ENCODE measurements at places on chromosomes 11 and 22.

DNA sequence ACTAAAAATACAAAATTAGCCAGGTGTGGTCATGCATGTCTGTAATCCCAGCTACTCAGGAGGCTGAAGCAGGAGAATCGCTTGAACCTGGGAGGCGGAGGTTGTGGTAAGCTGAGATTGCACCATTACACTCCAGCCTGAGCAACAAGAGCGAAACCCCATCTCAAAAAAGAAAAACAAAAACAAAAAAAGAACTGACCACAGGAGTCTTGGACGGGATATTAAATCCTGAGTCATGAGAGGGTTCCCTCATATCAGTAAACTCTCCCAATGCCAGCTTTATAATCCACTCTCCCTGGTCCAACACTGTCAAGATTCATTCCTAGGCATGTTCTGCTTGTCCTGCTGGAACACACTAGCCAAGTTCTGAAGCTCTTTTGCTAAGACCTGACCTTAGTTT lies 61.5 kb upstream of the EP300 start:
- DNase-seq = peak; percentile 88

- no peak for DNase-seq
Measured at GRCh38 chr11:88697139-88697538, 359.6 kb upstream of the CTSC start.

- DNase-seq = no peak
Measured at GRCh38 chr11:76365038-76365679, 15.8 kb downstream of the THAP12 start.

GRCh38 chr11:123193742-123194141 lies 1.3 kb downstream of the CLMP start:
- no peak for DNase-seq

DNA sequence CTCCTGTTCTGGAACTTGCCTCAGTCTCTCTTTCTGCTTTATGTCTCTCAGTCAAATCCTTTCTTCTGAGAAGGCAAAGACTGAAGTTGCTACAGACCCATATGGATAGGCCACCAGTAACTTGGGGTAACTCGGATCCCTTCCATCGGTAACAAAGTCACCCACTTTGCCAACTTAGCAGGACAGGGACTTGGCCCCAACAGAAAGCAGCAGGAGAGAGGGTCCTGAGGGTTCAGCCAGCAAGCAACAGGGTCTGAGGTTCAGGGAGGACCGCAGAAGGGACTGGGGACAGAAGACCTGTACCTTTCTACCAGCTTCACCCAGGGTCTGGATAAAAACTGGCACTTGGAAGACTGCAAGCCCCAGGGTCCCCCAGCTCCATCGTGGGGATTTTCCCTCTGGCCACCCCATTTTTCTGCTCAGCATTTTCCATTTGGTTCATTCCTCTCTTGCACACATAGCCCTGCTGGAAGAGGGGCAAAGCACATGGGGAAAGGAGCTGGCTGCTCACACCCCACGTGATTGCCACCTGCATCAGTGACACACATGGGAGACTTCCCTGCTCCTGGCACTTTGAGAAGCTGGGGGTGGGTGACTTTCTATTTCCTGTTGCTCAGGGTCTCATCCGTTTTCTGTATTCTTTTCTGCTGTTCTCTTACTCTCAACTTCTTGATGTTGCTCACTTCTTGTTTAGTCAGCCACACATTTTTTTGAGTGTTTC lies 34.6 kb upstream of the GNAZ start:
- DNase-seq = no peak

GRCh38 chr11:47152126-47152952 lies 24.3 kb downstream of the ARFGAP2 start:
- DNase-seq = no peak

- peak; percentile 97 for DNase-seq
Measured at GRCh38 chr11:105046898-105047579, 1.9 kb upstream of the CARD16 start.

DNA sequence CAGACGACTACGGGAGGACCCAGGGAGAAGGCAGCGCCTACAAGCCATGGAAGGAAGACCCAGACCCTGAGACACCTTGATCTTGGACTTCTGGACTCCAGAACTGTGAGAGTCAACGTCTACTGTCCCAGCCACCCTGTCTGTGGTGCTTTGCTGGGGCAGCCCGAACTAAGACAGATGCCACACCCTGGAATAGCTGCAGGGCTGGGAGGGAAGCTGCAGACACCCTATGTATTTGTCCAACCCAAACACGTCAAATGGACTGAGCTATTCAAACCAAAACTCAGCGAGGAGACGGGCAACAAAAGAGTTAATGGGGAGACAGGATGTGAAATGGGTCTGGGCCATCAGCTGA lies 169.3 kb downstream of the CTTN start:
- no peak for DNase-seq

DNA sequence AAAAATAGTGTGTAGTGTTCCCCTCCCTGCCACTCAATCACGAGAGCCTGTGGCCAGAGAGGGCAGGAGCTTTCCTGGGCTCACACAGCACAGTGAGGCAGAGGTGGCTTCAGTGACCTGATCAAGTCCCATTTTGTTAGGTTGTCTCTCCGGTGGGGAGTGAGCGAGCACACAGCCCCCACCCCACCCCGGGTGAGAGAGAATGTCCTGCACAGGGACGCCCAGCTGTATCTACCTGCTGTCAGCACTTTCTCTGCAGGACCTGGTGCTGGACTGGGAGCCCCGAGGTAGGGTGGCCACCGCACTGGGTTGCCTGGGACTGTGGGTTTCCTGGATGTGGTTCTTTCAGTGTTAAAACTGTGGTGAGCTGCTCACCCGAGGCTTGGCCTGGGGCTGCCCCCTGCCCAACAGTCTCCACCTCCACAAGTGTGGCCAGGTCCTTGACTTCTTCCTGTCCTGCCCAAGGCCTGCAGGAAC lies 6.1 kb downstream of the CAPN5 start:
- DNase-seq = no peak

- DNase-seq = peak; percentile 6
Measured at GRCh38 chr11:110430267-110431050, 711 bp downstream of the FDX1 start.

- no peak for DNase-seq
Measured at GRCh38 chr11:75298191-75298975, 53.1 kb downstream of the ARRB1 start.

DNA sequence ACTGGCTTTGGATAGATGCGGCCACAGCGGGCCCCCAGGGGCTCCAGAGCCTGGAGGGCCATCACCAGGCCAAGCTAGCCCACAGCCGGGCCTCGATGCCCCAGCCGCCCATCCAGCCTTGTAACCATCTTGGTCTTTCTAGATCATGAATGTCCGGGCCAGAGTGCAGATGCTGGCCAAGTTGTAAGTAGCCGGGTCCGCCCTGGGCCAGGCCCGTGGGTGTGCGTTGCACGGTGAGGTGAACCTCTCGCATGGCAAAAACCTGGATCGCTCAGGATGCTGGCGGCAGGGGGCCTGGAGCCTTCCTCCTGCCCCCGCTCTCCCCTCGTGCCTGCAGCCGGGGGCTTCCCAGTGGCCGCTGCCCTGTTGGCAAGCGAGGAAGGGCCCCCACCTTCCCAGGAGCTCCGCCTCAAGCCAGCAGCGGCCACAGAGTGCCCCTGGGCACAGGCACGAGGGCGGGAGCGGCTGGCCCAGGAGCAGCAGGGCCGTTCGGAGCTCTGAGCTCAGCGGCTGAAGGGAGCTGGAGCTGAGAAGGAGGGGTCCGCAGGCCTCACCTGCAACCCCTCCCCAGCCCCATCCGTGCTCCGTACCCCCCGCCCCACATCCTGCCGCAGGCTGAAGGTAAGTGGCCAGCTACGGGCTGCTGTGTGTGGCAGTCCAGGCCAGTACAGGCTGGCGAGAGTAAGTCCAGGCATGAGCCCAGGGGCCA lies 10.9 kb upstream of the MRPL23 start:
- no peak for DNase-seq

DNA sequence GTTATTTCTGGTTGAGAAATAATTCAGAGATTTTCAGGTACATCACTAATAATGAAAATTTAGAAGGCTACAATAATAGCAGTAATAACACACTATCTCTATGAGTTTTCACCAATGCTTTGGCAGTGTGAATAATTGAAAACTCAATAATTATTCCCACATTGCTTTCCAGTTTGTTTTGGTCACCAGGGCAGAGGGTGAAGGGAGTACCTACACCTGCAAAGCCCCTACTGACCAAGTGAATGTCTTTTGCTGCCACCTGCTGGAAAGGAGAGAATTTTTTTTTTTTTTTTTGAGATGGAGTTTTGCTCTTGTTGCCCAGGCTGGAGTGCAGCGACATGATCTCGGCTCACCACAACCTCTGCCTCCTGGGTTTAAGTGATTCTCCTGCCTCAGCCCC lies 3.2 kb downstream of the NELL1 start:
- no peak for DNase-seq

DNA sequence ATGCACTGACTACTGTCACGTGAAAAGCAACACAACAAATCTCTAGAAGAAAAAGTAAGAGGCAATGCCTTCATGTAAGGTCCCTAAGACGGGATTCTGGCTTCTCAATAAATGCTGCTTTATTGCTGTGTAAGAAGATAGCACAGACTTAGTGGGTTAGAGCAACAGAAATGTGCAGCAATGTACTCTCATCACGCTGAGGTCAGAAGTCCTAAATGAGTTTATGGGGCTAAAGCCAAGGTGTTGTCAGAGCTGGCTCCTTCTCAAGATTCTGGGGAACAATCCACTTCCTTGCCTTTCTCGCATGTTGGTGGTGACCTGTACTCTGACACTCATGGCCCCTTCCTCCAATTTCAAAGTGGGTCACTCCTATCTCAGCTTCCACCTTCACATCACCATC lies 93.4 kb downstream of the SHANK2 start:
- DNase-seq = no peak

DNA sequence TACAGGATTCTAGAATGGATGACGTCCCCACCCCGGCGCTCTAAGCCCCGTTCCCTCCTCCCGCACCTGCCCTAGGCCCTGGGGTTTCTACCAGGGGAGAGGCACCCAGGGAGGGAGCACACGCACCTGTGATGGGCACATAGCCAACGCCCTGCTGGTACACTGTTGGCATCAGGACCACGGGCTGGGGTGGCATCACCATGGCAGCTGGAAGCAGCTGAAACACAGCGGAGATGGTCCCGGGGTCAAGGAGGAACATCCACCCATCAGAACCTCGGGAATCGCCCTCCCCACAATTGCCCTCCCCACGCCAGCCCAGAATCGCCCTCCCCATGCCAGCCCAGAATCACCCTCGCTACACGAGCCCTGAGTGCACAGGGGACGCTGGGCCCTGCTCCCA lies 23.6 kb downstream of the TOLLIP start:
- DNase-seq = no peak

GRCh38 chr22:39144101-39144767 lies 8.2 kb downstream of the CBX7 start:
- peak; percentile 29 for DNase-seq

- DNase-seq = peak; percentile 43
Measured at GRCh38 chr11:88332851-88333250, 4.7 kb downstream of the CTSC start.

- DNase-seq = no peak
Measured at GRCh38 chr22:25764270-25765015, 22.5 kb downstream of the MYO18B start.

- DNase-seq = no peak
Measured at GRCh38 chr11:103528596-103528995, 419.4 kb downstream of the DYNC2H1 start.

- DNase-seq = no peak
Measured at GRCh38 chr11:47052165-47052564, 115.6 kb downstream of the CSTPP1 start.

GRCh38 chr11:104410336-104410735 lies 246.4 kb upstream of the PDGFD start:
- no peak for DNase-seq

DNA sequence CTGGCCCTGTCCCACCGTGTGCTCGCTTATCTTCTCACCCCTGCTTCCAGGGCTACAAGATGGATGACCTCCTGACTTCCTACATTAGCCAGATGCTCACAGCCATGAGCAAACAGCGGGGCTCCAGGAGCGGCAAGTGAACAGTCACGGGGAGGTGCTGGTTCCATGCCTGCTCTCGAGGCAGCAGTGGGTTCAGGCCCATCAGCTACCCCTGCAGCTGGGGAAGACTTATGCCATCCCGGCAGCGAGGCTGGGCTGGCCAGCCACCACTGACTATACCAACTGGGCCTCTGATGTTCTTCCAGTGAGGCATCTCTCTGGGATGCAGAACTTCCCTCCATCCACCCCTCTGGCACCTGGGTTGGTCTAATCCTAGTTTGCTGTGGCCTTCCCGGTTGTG lies 86.5 kb downstream of the MYO7A start:
- DNase-seq = no peak

GRCh38 chr11:36274414-36274813 lies 14.8 kb downstream of the COMMD9 start:
- no peak for DNase-seq

- DNase-seq = peak; percentile 74
Measured at GRCh38 chr11:28529540-28530410, 421.6 kb downstream of the METTL15 start.

DNA sequence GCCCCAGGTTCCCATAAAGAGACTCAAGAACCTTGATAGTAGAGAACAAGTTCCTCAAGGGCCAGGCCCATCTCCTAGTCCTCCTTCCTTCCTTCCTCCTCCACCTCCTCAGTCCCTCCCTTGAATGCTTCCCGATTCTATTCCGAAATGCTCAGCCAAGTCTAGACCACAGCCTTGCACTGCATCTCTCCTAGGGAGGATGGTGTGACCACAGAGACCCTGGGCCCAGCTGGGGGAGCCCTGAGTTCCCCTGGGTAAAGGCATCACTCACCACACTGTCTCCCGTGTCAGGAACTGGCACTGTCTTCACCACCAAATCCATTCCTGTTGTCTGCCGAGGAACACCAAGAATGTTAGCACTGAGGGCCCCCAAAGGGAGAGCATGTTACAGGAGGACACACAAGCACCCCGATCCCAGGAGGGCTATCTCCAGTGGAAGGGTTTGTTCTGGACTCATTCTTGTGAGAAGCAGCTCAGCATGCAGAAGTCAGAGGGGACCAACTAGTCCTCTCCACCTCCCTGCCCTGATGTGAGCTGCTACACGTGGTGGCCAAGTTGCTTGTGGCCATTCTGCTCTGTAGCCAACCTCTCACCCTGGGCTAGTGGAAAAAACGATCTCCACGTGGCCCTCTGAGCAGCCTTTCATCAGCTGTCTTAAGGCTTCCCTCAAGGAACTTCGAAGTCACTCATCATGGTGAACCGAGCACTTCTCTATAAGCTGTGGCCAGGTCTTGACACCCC lies 8.7 kb downstream of the IFT27 start:
- no peak for DNase-seq

DNA sequence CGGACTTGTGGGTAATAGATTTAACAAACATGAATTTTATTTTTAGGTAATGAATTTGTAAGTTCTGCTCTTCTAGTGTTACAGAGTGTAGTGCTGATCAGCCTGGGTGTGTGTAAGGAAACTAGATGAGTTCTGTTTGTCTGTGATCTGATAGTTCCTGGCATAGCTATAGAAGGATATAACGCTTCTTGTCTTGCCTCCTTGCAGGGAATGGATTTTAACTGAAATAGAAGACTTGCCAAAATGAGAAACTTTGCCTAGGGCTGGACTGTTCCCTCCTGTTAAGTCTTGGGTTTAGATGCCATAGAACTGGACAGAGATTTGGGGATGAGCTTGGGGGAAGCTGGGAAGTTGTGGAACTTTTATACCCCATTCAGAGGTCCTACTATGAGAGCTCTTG lies 11.6 kb downstream of the CCDC81 start:
- no peak for DNase-seq

GRCh38 chr22:21015466-21016006 lies 571 bp downstream of the P2RX6 start:
- no peak for DNase-seq

Data from LHCN-M2 (cell line).